ENCODE measurements at places on chromosomes 16 and 17.

- no peak for DNase-seq
Observed at GRCh38 chr17:74290340-74290739, 16.3 kb downstream of the DNAI2 start.

DNA sequence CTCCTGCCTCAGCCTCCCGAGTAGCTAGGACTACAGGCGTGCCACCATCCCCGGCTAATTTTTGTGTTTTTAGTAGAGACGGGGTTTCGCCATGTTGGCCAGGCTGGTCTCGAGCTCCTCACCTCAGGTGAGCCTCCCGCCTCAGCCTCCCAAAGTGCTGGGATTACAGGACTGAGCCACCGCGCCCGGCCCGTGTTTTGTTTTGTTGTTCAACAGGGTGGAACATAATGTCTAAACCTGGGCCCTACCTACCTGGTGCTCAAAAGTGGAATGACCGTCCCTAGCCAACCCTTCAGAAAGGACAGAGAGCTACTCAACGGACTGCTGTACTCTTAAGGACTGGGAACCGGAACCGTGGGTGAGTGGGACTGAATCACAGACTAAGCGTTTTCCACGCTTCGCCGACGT is 772 bp upstream of the KIF22 start:
- peak; percentile 63 for DNase-seq

DNA sequence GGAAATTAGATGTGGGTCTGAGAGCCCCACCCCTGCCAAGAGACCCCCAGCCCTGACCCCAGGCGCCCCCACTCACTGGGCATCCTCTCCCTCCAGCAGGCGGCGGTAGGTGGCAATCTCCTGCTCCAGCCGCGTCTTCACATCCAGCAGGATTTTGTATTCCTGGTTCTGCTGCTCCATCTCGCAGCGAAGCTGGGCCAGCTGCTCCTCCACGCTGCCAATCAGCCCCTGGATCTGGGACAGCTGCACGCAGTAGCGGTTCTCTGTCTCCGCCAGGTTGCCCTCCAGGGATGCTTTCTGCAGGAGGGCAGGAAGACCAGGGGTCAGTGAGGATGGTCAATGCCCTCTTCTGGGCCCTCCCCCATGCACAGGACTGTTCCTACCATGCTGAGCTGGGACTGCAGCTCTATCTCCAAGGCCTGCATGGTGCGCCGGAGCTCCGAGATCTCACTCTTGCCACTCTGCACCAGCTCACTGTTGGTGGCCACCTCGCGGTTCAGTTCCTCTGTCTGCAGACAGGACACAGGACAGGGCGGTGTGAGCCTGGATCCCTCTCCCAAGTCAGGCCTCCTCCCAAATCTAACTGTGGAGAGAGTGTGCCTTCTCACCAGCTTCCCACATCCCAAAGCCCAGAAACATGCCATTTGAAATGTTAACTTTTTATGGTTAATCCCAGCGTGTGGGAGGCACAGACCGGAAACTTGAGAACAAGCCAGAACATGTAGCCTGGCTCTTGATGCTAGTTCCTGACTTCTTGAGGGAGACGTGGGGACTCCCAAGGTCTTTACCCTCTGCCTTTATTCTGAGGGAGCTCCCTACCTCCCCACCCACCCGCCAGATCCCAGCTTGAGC is 3.6 kb downstream of the KRT17 start:
- no peak for DNase-seq

GRCh38 chr17:45372325-45372869 is 55.6 kb upstream of the MAP3K14 start:
- no peak for DNase-seq

DNA sequence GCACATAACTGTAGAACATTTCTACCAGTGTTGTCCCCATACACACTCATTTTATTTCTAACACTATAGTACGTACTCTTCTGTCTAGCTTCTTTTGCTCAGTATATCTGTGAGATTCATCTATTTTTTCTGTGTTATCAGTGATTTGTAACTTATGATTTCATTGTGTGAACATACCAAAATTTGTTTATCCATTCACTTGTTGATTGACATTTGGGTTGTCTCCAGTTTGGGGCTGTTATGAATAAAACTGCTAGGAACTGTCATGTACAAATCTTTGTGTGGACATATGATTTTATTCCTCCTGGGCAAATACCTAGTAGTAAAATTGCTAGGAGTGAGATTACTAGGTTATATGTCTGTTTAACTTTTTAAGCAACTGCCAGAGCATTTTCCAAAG is 9.6 kb downstream of the CYB5B start:
- no peak for DNase-seq

GRCh38 chr17:60305141-60305540 is 86.8 kb downstream of the USP32 start:
- no peak for DNase-seq
